Activated CD8-positive, alpha-beta memory T cell treated with anti-CD3 and anti-CD28 coated beads for 4 hours (primary cell): ENCODE measurements at places on chromosomes 3 and 15.

GRCh38 chr15:62141643-62142588 is 23.2 kb downstream of the C2CD4B start:
- DNase-seq: no peak

DNA sequence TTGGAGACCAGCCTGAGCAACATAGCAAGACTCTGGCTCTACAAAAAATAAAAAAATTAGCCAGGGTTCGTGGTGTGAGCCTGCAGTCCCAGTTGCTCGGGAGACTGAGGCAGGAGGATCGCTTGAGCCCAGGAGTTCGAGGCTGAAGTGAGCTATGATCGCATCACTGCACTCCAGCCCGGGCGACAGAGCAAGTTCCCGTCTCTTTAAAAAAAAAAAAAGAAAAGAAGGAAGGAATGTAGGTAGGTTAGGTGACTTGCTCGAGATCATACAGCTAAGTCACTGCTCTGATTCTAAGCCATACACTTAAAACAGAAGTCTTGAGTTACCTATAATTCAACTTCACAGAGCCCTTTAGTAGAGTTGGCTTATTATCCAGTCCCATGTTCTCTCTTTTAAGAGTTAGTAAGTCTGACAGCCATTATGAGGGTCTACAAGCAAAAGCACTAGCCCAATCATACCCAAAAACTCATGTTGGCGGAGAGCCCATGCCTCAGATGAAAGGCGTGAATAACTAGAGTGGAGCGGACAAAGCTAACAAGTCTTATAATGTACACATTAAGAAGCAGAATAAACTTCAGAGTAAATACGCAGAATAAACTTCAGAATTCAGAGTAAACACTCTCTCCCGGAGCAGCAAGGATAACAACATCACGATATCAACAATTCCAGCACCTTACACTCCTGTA is 768 bp downstream of the AAGAB start:
- DNase-seq: no peak

DNA sequence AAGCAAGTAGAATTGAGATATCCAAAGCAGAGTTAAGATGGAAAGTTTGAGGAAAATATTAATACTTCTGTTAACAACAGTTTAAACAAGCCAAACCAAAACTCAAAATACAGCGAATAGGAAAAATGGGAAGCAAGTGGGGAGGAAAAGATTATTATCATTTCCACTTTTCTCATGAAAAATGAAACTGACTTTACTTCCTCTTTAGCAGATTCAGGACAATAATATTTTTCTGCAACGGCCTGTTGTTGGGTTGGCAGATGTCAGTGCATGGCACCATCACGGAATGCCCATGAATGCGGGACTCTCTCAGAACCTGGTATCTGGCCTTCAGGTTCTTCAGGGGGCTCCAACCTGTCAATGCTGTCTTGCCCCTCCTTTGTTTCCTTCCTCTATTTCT is 11.1 kb downstream of the ANKUB1 start:
- DNase-seq: no peak

GRCh38 chr3:56303487-56303886 is 164.8 kb downstream of the ERC2 start:
- DNase-seq: no peak

- no peak for DNase-seq
These were observed 3.6 kb downstream of the HGD start for GRCh38 chr3:120678331-120678947.

GRCh38 chr15:54101664-54102270 is 123.5 kb downstream of the UNC13C start:
- DNase-seq: no peak

GRCh38 chr3:144112036-144112435 is 140.4 kb downstream of the DIPK2A start:
- no peak for DNase-seq

GRCh38 chr15:31801152-31801551 is 229.2 kb upstream of the CHRNA7 start:
- no peak for DNase-seq

- no peak for DNase-seq
These were observed 53.4 kb downstream of the SIDT1 start for GRCh38 chr3:113585720-113586119.

GRCh38 chr3:141388395-141388794 is 20.1 kb downstream of the ZBTB38 start:
- no peak for DNase-seq

GRCh38 chr3:81764665-81765064 is 3.2 kb upstream of the GBE1 start:
- no peak for DNase-seq

GRCh38 chr15:61115241-61115640 is 113.9 kb downstream of the RORA start:
- DNase-seq: no peak

GRCh38 chr15:89002830-89003229 is 85.4 kb upstream of the ABHD2 start:
- no peak for DNase-seq

- DNase-seq: peak; percentile 12
These were observed 67.7 kb downstream of the MGLL start for GRCh38 chr3:127754411-127755304.

DNA sequence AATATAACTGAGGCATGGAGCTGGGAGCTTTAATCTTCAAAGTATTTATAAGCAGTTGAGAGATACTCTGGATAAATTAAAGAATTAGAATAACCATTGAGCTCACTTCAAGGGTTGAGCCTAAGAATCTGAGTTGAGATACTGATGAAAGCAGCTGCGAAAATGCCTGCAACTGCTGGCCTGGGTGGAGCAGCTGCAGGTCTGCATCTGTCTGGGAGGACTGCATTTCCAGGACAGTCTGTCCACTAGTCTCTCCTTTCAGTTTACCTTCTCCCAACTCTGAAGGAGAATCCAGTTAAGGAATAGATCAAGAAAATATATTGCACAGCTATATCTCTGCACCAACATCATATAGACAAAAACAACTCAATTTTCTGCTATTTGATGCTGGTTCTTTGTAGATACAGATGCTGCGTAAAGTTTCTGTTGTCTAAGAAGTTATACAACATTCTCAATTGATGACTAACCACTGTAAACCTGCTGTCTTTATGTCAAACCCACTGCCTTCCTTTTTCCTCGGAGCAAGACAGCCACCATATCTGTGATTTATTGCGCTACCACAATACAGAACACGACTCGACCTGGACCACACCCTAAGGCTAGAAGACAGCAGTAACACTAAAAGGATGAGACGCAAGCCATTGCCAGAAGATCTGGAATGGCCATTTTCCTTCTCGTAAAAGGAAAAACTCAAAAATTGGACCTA is 245.1 kb downstream of the MAGI1 start:
- DNase-seq: no peak

DNA sequence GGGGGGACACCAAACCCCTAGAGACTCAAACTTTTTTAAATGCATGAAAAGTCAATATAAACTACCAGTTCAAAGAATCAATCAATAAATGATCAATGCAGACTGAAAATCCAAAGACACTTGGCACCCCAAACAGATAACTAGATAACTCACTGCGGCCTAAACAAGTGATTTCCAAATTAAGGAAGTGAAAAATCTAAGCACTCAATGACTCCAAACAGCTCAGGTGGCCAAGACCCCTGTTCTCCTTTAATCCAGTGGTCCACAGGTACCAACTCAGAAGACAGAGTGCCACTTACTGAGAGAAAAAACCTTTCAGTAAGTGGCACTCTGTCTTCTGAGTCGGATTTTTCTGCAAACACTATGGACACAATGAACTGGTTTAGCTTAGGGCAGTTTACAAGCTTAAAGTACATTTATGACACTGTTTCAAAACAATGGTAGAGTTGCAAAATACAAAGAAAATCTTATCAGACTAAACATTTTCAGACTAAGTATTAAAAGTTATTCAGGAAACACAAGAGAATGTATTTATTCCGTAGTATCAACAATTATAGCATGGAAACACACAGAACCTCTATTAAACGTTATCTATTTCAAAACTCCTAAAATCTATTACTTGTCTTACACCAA is 4.7 kb downstream of the DLG1 start:
- DNase-seq: no peak

DNA sequence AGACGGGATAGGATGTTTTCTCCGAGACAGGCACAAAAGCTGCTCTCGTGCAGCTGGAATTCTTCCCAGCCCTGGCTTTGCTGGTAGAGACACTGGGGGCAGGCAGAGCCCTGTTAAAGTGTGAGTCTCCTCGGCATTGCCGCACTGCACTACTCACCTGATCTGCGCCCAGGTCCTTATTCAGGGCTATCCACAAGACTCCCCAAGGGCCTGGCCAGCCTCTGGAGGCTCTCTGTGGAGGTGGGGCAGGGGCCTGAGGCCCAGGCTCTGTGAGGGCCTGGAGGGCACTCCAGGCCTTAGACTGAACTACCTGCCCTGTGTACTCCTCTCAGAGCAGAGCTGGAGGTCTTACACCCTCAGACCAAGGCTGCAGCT is 48.4 kb downstream of the KY start:
- DNase-seq: no peak

DNA sequence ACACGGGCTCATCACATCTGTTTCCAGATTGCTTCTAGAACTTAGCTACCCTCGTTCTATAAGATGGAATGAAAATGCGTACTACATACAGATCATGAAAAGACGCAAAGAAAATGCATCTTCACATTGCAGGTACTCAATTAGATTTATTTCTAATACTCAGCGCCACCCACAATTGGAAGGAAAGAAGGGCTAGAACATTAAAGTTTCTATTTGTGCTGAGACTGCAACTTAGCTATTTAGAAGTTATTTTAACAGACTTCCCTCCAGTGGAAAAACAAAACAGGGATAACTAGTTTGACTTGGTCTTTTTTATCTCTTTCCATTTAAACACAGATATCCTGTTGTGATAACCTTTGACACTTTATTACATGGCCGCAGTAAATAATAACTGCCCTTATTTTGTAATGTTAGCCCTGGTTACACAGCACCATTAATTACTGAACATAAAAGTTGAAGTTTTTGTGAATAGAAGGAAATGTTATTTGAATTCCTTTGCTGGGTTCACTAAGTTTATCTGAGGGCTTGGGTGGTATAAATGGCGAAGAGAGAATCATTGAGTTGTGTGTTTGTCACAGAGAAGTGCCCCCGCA is 86.9 kb upstream of the SLC25A26 start:
- DNase-seq: no peak

GRCh38 chr15:39860200-39860599 is 59.9 kb downstream of the GPR176 start:
- no peak for DNase-seq

DNA sequence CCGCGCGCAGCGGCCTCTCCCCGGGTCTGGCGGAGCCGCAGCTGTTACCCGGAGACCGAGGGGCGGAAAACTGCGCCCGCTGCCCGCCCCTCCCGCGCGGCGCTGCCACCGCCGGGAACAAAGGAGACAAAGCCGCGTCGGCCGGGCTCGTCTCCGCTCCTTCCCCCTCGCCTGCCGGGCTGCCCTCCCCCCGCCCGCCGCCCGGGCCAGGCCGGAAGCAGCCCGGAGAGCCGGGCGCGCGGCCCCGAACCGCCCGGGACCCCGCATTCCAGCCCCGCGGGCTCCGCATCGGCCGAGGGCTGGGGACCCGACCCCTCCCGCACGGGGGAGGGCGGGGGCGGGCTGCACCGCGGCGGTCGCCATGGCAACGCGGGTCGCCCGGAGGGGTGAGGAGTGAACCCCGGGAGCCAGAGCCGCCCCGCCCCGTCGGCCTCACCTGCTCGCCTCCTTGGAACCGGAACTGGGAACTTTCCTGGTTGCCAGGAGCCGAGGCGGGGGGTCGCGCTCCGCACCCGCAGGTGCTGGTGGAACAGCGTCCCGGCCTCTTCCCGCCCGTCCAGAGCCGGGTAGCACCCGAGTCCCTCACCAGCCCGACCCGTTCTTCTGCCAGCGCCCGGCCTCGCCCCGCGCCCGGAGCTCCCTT is 448 bp downstream of the PLXNB1 start:
- DNase-seq: peak; percentile 33

GRCh38 chr15:89307791-89308190 is 26.8 kb downstream of the POLG start:
- no peak for DNase-seq

GRCh38 chr15:60120100-60120499 is 116.0 kb downstream of the FOXB1 start:
- DNase-seq: no peak

GRCh38 chr15:57502116-57502515 is 89.6 kb upstream of the MYZAP start:
- DNase-seq: no peak

DNA sequence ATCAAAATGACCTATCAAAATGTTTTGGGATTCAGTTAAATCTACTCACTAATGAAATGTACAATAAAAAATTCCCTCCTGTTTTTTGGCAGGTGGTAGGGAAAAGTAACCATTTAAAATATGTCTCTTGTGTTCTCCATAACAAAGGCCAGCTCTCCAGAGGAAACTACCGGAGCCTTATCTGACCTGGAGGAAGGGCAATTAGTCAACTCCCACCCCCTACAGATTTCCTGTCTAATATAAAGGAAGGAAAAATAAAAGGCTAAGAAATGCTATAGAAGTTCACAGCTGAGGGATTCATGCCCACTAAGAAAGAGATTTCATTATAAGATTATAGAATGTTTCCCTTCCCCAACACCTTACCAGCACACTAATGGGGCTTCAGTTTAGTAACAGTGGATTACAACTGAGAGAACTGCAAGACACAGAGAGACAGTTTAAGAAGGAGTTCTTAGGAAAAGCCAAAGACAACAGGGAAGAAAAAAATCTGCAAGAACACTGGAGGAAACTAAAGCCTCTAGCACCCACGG is 376.5 kb upstream of the KCNMB2 start:
- DNase-seq: no peak

DNA sequence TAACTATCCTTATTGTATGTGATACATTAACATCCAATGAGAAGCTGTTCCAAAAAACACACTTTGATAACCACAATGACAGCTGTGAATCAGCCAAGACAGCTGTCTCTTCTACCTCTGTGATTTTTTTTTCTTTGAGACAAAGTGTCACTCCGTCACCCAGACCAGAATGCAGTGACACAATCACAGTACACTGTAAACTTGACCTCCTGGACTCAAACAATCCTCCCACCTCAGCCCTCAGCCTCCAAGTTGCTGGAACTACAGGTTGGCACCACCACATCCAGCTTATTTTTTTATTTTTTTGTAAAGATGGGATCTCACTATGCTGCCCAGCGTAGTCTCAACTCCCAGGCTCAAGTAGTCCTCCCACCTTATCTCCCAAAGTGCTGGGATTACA is 73.5 kb upstream of the TMCO5A start:
- no peak for DNase-seq

DNA sequence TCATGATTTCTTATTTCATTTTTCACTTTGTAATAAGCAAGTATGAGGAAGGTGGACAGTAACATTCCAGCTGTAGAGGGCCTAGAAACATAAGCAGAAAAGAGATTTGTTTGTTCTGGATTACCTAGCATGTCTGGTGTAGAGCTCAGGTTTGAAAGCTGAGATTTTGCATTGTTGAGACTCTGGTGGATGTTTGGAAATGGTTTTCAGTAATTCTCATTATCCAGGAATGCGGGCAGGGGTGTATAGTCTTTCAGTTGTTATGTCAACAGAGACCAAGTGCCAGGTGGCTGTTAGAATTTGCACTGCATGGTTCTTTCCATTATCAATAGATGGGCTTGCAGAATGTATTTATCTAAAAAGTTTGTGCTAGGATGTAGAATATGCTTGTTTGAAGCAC is 10.9 kb downstream of the GPD1L start:
- no peak for DNase-seq
